ENCODE measurements at places on chromosomes 2 and 18.

- no peak for DNase-seq
Observed at GRCh38 chr2:215615067-215615802, 179.4 kb upstream of the FN1 start.

- DNase-seq = no peak
Observed at GRCh38 chr2:99028558-99028957, 92.5 kb upstream of the CRACDL start.

- DNase-seq = no peak
Observed at GRCh38 chr2:120929829-120930228, 194.2 kb downstream of the GLI2 start.

- DNase-seq = no peak
Observed at GRCh38 chr18:35087726-35088125, 46.5 kb downstream of the MAPRE2 start.

- DNase-seq = no peak
Observed at GRCh38 chr2:1305342-1306013, 107.8 kb upstream of the TPO start.

DNA sequence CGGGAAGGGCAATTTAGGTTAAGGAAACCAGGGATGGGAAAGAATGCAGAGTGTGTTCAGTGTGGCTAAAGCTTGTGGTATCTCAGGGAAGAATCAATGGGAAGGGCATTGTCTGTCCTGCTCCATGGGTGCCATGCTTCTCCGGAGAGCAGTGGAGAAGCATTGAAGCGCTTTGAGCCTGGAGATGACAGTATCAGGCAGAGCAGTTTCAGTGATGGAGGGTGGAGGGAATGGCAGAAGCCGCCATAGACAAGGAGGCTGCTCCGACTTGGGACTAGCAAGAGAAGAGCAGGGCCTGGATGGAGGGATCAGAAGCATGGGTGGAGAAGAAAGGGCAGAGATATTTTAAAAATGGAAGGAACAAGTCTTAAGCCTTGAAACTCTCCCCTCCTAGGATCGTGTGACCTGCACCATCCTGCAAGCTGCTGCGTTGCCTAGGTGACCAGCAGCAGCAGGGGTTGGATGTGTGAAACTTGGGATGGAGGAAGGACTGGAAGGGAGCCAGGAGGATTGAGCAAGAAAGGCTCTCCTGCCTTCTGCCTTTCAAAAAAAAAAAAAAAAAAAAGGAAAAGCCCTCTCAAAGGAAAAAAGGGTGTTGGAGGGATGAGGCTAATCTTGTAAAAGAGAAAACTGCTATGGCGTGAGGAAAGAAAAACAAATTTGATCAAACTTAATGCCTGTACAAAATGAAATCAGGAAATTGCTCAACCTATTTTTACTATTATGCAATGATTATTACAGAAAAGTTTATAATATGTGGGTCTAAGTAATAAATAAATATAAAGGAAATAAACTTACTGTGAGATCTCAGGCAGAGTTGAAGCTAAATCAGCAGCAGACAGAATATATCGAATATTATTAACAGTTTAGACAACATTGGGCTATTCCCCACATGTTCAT, 493.8 kb upstream of the NRP2 start:
- DNase-seq = peak; percentile 79

- DNase-seq = peak; percentile 92
Observed at GRCh38 chr2:28390241-28390745, 2.4 kb upstream of the FOSL2 start.

DNA sequence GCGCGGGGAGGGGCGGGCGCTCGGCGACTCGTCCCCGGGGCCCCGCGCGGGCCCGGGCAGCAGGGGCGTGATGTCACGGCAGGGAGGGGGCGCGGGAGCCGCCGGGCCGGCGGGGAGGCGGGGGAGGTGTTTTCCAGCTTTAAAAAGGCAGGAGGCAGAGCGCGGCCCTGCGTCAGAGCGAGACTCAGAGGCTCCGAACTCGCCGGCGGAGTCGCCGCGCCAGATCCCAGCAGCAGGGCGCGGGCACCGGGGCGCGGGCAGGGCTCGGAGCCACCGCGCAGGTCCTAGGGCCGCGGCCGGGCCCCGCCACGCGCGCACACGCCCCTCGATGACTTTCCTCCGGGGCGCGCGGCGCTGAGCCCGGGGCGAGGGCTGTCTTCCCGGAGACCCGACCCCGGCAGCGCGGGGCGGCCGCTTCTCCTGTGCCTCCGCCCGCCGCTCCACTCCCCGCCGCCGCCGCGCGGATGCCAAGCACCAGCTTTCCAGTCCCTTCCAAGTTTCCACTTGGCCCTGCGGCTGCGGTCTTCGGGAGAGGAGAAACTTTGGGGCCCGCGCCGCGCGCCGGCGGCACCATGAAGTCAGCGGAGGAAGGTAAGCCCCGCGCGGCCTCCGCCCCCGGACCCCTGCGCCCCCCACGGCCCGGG, at the start of gene NFATC1:
Gene NFATC1, plus strand, starts transcription at position 170 of the 644 bp plus-strand sequence. Its CDS starts 295 bp downstream, at position 465.
- peak; percentile 80 for DNase-seq

GRCh38 chr18:79105455-79105854, 36.3 kb downstream of the ATP9B start:
- no peak for DNase-seq

DNA sequence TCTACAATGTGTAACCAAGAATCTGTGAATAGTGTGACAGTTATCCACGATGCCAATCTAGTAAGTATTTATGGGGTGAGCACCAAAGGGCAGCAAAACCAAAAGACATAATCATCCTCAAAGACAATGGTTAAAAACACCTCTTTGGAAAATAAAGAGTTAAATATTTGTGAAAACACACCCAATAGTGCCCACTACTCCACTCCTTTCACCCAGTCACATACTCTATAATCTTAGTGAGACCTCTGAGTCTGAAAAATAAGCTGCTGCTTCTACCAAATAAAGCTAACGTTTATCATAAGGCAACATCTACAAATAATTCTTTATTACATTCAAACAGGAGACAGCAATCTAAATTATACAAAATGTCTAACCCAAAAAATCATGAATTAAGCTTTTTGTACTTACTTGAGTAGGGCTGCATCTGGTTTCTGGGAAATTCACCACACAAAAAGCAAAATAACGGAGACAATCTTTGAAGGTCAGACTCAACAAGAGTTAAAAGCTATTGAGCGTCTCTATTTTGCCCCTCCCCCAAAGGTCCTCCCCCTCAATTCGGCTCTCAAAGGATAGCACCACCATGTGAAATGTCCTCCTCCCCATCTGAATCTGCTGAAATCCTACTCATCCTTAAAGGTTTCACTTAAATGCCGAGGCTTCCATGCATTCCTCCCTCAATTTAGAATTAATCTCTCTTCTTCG, 2.0 kb downstream of the RAPH1 start:
- peak; percentile 61 for DNase-seq

GRCh38 chr2:45957533-45958227, 306.2 kb downstream of the PRKCE start:
- DNase-seq = no peak

DNA sequence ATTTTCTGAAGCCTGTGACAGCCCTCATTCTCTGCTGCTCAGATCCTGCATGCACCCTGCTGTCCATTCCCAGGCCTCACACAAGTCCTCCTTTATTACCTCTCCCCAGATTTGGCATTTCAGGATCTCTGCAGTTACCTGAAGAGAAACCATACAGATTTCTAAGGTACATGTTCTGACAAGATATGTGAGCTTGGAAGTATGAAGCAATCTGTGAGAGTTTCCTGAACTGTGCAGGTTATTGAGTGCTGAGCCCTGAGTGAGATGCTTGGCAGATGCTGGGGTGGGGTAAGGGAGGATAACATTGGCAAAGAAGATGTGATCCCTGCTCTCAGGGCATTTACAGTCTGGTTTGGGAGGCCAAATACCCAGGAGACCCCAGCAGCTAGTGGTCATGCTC, 122.1 kb upstream of the STPG4 start:
- DNase-seq = no peak

- no peak for DNase-seq
Observed at GRCh38 chr18:32244881-32245280, 55.0 kb downstream of the MEP1B start.

- DNase-seq = no peak
Observed at GRCh38 chr2:79178076-79178674, 18.6 kb upstream of the REG3A start.

GRCh38 chr18:56532176-56532840, 106.1 kb downstream of the TXNL1 start:
- DNase-seq = no peak

DNA sequence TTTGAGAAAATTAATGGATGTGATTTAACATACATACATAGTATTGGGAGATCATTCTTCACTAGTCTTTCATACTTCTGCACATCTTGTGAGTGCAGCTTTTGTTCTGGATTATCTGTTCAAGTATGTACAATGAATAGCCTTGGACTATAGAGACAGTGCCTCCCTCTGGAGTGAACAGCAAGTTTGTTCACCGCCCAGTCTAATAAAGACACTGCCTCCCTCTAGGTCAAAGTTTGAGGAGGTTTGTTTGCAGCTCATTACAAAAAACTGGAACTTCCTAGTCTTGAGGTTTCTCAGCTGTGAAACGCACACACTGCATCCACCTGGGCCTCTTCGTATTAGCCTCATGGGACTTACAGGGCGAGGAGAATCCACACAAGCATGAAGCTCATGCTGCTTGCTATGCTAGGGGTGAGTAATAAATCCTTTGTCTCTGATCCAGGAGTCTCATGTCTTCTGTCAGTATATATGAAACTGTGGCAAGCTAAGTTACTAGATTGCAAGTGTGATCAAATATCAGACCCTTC, 26.0 kb upstream of the LAPTM4A start:
- no peak for DNase-seq

- peak; percentile 59 for DNase-seq
Observed at GRCh38 chr2:184047536-184047935, 550.8 kb upstream of the ZNF804A start.

- no peak for DNase-seq
Observed at GRCh38 chr2:46666754-46667153, 187.4 kb downstream of the TMEM247 start.

GRCh38 chr2:185279999-185280398, 458.6 kb upstream of the FSIP2 start:
- no peak for DNase-seq

DNA sequence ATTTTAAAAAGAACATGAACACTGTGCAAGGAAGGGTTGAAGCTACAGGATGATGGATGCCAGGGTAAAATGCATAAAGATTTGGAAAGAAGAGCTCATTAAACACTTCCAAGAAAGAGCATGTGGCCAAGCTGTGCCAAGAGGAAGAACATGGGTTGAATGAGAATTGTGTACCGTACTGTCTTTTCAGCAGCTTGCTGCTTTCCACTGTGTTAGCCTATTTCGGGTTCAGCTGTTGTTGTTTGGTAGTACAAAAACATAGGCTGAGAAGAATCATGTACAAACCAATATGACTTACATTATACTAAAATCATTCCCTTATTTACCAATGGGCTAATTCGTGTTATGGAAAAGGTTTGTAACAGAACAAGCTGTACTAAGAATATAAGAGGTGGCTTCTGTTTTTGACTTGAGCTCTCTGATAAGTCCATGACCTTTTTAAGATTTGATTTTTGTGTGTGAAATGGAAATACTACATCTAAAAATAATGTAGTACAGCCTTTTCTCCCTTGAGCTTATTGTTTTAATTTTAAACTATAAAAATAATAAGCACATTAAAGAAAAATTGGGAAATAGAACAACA, 188.3 kb upstream of the STON1 start:
- DNase-seq = no peak

GRCh38 chr2:186522450-186522849, 36.4 kb downstream of the ZC3H15 start:
- peak; percentile 31 for DNase-seq

DNA sequence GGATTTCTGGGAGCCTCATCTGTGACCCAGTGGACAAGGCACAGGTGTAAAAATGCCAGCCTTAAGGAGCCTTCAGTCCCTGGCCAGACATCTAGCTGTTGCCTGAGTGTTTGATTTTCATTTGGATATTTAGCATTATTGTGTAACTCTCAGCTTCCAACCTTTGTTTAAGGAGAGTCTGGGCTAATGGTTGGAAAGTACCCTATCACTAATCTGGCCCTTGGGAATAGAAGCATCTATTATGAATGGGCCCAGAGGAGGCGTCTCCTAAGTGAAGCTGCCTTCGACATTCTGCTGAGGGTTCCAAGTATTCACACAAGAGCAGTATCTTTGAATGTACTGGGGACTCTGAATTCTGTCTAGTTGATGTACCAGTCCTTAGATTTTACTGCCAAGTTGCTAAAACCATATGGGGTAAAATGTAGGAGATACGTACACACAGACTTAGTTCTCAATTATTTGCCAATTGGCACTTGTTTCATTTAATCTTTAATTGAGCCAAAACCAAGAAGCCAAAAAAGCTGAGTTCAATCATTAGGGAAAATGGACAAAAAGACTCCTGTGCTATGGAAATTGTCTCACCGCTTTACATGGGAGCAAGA, 7.2 kb upstream of the ANKRD29 start:
- no peak for DNase-seq

All from umbilical cord (tissue), 2 donors.